H1 (cell line): ENCODE measurements at places on chromosomes 7 and 10.
A peak's percentile ranks its signal among the peaks of the same experiment; 100 is the strongest.

DNA sequence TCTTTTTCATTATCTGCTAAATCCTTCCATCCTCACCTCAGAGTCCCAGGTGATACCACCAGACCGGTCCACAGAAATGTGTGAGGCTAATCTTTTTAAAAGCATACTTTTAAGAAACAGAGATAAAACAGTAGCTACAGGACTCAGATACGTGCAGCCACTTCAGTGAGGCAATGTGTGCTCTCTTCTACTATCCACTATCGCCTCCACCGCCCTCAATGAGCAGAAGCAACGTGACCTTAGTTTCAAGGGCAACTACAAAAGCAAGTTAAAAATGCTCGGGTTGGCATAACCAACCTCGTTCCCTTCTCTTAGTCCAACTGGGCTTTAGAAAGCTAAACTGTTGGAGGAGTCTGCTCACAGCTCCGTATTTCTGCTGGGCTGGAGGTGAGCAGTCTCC is 4.2 kb downstream of the FGFR2 start:
- no peak for DNase-seq
- H3K36me3 ChIP-seq, result peaks cover 16% of the 10 kb centered on the region

DNA sequence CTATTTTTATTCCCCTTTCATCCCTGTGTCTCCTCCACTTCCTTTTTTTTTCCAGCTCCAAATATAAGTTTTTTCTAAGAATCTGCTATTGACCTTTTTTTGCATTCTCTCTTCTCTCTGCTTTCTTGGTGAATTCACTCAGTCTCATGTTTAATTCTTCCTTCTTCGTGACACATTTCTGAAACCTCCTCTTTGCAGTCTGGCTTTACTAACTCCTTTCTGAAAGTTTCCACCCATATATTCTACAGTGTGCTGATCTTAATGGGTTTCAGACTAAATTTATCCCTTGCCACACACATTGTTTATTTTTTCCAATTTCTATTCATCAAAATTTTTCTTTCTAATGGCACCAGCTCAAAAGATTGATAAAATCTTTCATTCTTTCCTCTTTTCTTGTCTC is 47.8 kb upstream of the CALD1 start:
- H3K4me3 ChIP-seq, result no peak overlapping the region
- H3K4me1 ChIP-seq, result no peaks in the 10 kb centered on the region
- no peak for DNase-seq
- H3K27ac ChIP-seq, result no peak overlapping the region
- no peaks in the 10 kb centered on the region for H3K36me3 ChIP-seq

DNA sequence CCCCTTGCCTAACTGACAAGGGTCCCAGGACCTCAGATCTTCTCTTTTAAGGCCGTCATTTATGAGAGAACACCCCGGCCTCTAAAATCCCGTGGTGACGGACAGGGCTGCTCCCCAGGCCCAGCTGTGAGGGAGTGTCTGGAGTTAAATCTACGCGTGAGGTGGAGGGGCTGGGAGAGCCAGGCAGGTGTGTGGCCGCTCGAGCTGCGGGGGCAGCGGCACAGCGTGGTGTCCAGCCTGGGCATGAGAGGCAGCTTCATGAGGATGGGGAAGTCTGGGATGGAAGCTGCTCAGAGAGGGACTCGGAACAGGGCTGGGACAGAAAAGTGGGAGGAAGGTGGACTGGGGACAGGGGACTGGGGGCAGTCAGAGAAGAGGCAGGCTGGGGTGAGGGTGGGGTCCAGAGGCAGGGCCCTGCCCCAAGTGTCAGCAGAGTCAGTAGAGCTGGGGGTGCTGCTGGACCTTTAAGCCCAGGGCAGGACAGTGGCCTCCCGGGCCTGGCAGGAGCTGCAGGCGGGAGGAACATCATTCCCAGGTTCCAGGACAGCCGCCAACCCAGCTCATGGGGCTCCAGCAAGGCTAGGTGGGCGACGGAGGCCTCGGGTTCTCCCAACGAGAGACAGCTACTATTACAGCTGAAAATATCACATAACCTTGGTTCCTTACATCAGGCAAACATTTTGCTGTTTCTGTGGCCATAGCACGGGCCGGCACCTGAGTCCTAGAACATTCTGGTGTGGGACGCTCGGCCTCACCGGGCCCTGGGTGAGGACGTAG is 55.2 kb downstream of the JAKMIP3 start:
- H3K36me3 ChIP-seq, result no peaks in the 10 kb centered on the region
- H3K4me1 ChIP-seq, result peaks cover 2% of the 10 kb centered on the region; the same call in 1 of the 2 replicates
- no peak overlapping the region for H3K4me3 ChIP-seq
- no peak overlapping the region for H3K27ac ChIP-seq

- H3K4me1 ChIP-seq, result no peaks in the 10 kb centered on the region
- H3K27me3 ChIP-seq, result no peaks in the 10 kb centered on the region
- no peak overlapping the region for H3K27ac ChIP-seq
- H3K4me3 ChIP-seq, result no peak overlapping the region
- no peaks in the 10 kb centered on the region for H3K36me3 ChIP-seq
Observed at GRCh38 chr7:106523482-106523881, 137.5 kb downstream of the CCDC71L start.

GRCh38 chr7:8068892-8069686 is 100.5 kb downstream of the GLCCI1 start:
- no peak for DNase-seq
- no peaks in the 10 kb centered on the region for H3K27me3 ChIP-seq
- H3K27ac ChIP-seq, result no peak overlapping the region
- H3K4me3 ChIP-seq, result no peak overlapping the region
- peaks cover 11% of the 10 kb centered on the region for H3K4me1 ChIP-seq

GRCh38 chr10:75407713-75408508 is 6.3 kb upstream of the ZNF503 start:
- H3K4me1 ChIP-seq, result peaks cover 22% of the 10 kb centered on the region
- H3K27me3 ChIP-seq, result peaks cover 73% of the 10 kb centered on the region
- no peaks in the 10 kb centered on the region for H3K36me3 ChIP-seq
- H3K27ac ChIP-seq, result no peak overlapping the region

DNA sequence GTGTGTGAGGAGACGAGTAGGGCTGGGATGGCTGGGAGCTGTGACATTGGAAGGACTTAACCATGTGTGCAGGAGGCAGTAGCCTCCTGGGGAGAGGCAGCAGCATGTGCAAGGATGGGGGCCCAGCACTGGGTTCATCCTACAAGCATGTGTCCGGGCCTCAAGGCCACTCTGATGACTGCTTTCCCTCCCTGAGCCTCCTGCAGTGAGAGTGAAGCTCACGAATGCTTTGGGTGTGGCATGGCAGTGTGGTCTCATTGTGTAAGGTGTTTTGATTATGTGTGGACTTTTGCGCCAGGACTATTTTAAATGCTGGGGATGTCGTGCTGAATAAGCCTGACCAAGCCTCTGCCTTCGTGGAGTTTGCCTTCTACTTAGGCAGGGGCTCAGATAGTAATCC is 122.0 kb upstream of the INSYN2A start:
- DNase-seq, result no peak
- no peaks in the 10 kb centered on the region for H3K36me3 ChIP-seq
- no peaks in the 10 kb centered on the region for H3K4me1 ChIP-seq
- H3K27ac ChIP-seq, result no peak overlapping the region
- H3K4me3 ChIP-seq, result no peak overlapping the region
- H3K27me3 ChIP-seq, result no peaks in the 10 kb centered on the region

- no peaks in the 10 kb centered on the region for H3K27me3 ChIP-seq
- no peaks in the 10 kb centered on the region for H3K4me1 ChIP-seq
- H3K27ac ChIP-seq, result no peak overlapping the region
Observed at GRCh38 chr7:116169060-116169459, 41.3 kb upstream of the TES start.

DNA sequence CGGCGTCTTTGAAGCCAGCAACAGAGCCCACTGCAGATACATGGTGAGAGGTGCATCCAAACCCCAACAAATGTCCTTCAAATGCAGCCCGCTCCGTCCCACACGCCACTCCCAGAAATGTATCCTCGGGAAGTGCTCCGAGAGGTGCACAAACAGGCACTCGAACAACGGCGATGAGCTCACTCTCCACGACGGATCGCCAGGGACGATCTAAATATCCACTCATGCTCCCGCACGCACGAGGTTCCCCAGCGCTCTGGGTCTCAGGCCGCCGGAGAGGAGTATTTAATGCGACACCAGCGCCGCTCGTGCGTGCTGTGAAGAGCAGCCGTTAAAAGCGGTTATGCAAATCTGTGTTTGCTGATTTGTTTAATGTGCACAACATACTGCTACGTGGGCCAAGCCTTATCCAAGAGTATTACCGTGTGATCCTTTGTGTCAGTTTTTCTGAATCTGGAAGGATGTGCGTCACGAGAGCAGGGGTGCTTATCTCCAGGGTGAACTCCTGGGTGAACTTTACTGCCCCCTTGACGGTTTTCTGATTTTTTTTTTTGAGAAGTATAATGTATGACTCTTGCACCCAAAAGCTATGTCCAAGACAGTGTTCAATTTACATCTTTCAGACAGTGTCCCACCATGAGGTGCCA is 48.5 kb upstream of the PPP2R2D start:
- DNase-seq, result peak; percentile 35
- no peaks in the 10 kb centered on the region for H3K36me3 ChIP-seq
- H3K4me3 ChIP-seq, result no peak overlapping the region
- H3K4me1 ChIP-seq, result no peaks in the 10 kb centered on the region

GRCh38 chr7:139125657-139126056 is 16.1 kb upstream of the ZC3HAV1 start:
- H3K27ac ChIP-seq, result no peak overlapping the region
- H3K36me3 ChIP-seq, result no peaks in the 10 kb centered on the region
- no peaks in the 10 kb centered on the region for H3K27me3 ChIP-seq
- H3K4me1 ChIP-seq, result no peaks in the 10 kb centered on the region
- no peak for DNase-seq

- H3K27me3 ChIP-seq, result no peaks in the 10 kb centered on the region
- no peak overlapping the region for H3K27ac ChIP-seq
- H3K36me3 ChIP-seq, result no peaks in the 10 kb centered on the region
- no peaks in the 10 kb centered on the region for H3K4me1 ChIP-seq
Observed at GRCh38 chr10:74898201-74898976, 72.0 kb downstream of the KAT6B start.

- peaks cover 5% of the 10 kb centered on the region for H3K4me1 ChIP-seq
- no peaks in the 10 kb centered on the region for H3K36me3 ChIP-seq
- no peak overlapping the region for H3K27ac ChIP-seq
- H3K27me3 ChIP-seq, result no peaks in the 10 kb centered on the region
Observed at GRCh38 chr10:100006243-100006886, 3.4 kb downstream of the DNMBP start.

- no peak overlapping the region for H3K27ac ChIP-seq
- DNase-seq, result no peak
- no peak overlapping the region for H3K4me3 ChIP-seq
- no peaks in the 10 kb centered on the region for H3K36me3 ChIP-seq
Observed at GRCh38 chr10:122078965-122079795, 90.2 kb downstream of the TACC2 start.

- peak overlapping the region; percentile 70 for H3K4me3 ChIP-seq
- H3K27ac ChIP-seq, result peak overlapping the region; percentile 69; the same call in 1 of the 2 replicates
- no peak for DNase-seq
- H3K4me1 ChIP-seq, result no peaks in the 10 kb centered on the region
Observed at GRCh38 chr10:98446151-98446660, 529 bp downstream of the HPS1 start.

DNA sequence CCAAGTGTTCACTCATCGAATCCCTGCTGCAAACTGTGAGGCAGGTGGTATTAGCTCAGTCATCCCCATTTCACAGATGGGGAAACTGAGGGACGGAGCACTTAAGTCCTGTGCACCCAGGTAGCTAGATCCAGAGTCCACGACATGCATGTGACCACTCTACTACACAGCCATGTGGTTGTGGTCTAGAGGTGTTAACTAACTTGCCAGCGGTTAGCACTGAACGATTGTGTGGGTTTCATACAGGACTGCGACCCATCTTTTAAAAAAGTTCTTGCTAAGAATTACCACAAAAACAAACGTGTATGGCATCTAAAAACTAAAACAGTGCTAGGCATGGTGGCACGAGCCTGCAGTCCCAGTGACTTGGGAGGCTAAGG is 16.1 kb upstream of the ABCC2 start:
- H3K36me3 ChIP-seq, result no peaks in the 10 kb centered on the region
- H3K4me1 ChIP-seq, result no peaks in the 10 kb centered on the region
- no peak for DNase-seq
- H3K4me3 ChIP-seq, result no peak overlapping the region
- no peaks in the 10 kb centered on the region for H3K27me3 ChIP-seq
- no peak overlapping the region for H3K27ac ChIP-seq

- no peaks in the 10 kb centered on the region for H3K4me1 ChIP-seq
- H3K4me3 ChIP-seq, result no peak overlapping the region
- no peak for DNase-seq
- H3K27ac ChIP-seq, result no peak overlapping the region
Observed at GRCh38 chr10:42971251-42971599, 105.6 kb upstream of the RET start.
